Right hindlimb (tissue), 1 donor: ENCODE measurements at places on chromosomes 1 and 21.

- DNase-seq = no peak
Observed at GRCh38 chr1:61496501-61496900, 228.4 kb downstream of the TM2D1 start.

- DNase-seq = peak; percentile 34
Observed at GRCh38 chr1:227234998-227235405, 83.3 kb downstream of the CDC42BPA start.

GRCh38 chr1:167447521-167448136 lies 70.7 kb downstream of the CD247 start:
- no peak for DNase-seq

GRCh38 chr1:24936684-24937083 lies 6.6 kb upstream of the RUNX3 start:
- no peak for DNase-seq

DNA sequence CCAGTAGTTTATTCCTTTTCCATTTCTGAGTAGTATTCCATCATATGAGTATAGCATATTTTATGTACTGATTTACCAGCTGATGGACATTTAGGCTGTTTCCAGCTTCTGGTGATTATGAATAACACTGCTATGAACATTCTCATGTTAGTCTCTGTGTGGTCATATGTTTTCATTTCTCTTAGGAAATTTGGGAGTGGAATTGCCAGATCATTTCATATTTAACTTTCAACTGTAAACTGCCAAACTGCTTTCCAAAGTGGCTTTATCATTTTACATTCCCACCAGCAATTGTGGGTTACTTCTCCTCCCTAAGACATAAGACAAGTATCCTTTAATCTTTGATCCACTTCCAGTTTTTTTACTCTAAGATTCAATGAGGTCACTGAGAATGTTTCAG lies 85.7 kb upstream of the RALGPS2 start:
- DNase-seq = no peak

DNA sequence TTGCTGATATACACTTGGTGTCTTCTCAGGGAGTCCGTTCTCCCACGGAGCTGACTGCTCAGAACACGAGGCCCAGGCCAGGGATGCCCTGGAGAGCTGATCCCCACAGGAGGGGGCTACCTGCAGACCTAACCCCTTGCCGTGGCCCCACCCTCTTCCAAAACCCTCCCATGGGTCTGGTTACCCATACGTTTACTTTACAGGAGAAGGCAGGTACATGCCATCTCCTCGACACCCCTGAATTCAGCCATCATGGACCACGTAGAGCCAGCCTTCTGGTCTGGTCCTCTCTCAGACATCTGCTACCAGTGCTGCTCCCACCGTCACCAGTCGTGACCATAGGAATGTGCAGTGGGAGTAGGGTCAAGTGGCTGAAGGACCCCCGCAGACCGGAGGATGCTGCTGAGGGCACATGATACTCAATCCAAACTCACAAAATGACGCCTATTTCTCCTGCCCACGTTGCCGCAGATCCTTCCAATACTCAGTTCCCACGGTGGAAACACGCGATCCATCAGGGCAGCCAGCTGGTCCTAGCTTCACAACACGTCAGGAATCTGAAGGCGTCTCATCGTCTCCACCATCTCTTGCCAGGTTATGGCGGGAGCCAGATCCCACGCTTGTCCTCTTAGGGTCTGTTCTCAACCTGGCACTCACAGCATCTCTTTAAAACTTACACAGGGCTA lies 26.7 kb downstream of the PGBD5 start:
- no peak for DNase-seq

DNA sequence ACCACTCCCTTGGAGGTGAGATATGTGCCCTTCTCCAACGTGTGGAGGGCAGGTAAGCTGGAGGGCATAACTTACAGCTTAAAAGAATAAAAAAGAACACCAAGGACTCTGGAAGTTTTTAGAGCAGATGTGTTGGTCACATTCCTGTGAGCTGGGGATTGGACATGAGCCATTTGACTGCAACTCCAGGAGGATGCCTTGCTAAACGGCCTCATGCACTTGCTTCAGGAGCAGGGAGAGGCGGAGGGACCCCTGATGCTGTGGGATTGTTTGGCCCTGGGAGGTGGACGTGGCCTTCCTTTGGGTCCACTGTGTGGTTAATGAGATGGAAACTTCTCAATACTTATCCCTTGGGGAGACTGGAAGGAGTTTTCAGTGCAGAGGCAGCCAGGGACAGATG lies 185.6 kb downstream of the RHOU start:
- no peak for DNase-seq

GRCh38 chr21:29168891-29169315 lies 38.5 kb downstream of the MAP3K7CL start:
- DNase-seq = no peak

- no peak for DNase-seq
Observed at GRCh38 chr1:74715236-74715502, 17.7 kb downstream of the CRYZ start.

DNA sequence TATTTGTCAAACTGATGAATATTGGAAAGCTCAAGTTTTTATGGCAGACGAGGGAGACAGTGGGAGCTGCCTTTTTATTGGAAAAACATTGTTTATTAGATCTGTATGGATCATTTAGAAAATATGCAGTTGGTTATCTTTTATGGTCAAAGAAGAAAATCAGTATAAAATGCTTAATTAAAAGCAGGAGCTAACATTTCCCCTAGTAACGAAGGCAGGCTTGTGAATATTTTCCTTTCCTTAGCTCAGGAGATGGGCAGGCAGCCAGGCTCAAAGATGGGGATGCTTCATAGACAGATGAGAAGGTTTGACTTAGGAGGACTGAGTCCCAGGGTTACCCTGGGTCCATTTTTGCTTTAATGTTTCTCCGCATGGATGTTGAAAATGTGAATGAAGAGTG lies 26.0 kb downstream of the ROR1 start:
- DNase-seq = no peak

DNA sequence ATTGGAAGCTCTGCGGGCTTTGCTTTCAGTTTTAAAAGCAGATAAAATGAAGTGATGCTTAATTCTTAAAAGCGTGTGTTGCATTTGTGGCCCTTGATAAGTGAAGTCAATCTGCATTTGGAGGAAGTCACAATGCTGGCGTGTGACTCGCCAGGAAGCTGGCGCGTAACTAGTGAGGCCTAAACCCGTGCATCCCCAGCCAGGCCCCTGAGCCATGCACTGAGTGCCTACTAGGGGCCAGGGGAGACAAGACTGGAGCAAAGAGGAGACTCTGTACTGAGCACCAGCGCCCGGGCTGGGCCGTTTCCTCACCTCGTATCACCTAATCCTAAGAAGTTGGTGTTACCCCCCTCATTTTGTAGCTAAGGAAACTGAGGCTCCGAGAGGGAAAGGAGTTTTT lies 4.6 kb upstream of the DDOST start:
- no peak for DNase-seq

GRCh38 chr1:8711873-8712412 lies 105.5 kb downstream of the RERE start:
- DNase-seq = no peak

- DNase-seq = no peak
Observed at GRCh38 chr1:31932491-31933316, 5.5 kb downstream of the PTP4A2 start.
